ENCODE measurements at places on chromosomes 1 and 21.
A peak's percentile ranks its signal among the peaks of the same experiment; 100 is the strongest.

DNA sequence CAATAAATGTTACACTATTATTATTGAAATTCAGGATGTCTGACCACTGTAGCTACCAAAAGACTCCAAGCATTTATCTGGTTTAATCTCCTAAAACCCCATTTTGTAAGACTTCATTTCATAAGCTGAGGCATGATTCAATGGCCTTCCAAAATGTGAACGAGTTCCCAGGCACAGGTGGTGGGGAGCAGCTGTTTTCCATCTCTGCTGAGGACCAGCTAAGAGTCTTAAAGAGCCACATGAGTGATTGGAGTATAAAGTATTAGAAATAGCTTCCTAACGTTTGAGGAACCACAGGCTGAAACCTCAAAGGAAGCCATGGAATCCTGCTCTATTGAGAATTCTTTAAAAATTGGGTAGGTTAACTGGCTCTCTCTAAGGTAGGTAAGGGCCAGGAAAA is 44.9 kb downstream of the SEC16B start:
- DNase-seq: no peak

DNA sequence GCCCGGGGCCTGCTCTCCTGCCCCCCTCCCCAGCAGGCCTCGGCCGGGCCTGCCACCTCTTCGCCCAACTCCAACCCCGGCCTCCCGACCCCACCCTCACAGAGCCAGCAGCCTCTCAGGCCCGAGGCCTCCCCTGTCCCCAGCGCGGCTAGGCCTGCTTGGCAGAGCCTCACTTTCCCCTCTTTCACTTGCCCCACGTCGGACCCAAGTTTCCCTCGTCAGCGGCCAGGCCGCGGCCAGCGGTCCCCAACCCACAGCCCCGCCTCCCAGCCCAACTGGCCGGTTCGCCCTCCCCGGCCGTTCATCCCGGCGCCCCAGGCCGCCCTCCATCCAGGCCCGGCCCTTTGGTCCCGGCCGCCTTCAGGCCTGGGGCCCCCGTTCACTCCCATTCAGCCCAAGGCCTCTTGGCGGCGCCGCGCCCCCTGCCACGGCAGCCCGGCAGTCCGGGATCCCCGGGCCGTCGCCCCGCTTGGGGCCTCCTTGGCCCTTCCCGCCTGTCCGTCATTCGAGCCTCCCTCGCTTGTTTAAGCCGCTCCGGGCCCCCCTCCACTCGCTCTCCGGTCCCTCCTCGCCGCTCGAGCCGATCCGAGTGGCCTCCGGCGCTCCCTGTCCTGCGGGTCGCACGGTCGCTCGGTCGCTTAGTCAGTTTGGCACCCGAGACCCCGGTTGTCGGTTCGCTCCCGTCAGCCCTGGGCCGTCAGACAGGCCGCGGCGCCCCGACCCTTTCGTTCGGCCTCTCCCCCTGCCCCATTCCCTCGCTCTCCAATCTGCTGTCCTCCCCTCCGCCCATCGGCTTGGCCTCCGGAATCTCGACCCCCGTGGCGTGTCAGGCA is 1.4 kb downstream of the LRRC41 start:
- DNase-seq: peak; percentile 16

DNA sequence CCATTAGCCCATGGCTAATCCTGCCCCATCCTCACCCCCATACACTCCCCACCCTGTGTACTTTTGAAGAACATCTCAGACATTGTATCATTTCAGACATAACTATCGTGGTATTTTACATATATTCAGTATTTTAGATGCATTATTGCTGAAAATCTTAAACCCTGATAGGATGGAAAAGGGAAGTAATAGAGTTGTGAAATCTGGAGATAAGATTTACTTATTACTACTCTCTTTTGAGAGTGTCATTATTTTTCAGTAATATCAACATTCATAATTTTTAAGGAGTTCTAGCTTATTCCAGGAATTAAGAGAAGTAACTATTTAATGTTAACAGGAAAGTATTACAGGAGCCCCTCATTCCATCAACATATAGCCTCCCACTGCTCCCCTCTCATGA is 34.4 kb downstream of the ADCY10 start:
- DNase-seq: no peak

GRCh38 chr1:7422081-7422480 is 349.0 kb upstream of the VAMP3 start:
- DNase-seq: no peak

DNA sequence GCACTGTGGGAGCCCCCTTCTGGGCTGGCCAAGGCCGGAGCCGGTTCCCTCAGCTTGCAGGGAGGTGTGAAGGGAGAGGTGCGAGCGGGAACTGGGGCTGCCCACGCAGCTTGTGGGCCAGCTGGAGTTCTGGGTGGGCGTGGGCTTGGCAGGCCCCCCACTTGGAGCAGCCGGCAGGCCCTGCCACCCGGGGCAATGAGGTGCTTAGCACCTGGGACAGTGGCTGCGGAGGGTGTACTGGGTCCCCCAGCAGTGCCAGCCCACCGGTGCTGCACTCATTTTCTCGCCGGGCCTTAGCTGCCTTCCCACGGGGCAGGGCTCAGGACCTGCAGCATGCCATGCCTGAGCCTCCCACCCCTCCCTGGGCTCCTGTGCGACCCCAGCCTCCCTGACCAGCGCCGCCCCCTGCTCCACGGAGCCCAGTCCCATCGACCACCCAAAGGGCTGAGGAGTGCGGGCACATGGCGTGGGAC is 11.6 kb downstream of the SCYL3 start:
- no peak for DNase-seq

DNA sequence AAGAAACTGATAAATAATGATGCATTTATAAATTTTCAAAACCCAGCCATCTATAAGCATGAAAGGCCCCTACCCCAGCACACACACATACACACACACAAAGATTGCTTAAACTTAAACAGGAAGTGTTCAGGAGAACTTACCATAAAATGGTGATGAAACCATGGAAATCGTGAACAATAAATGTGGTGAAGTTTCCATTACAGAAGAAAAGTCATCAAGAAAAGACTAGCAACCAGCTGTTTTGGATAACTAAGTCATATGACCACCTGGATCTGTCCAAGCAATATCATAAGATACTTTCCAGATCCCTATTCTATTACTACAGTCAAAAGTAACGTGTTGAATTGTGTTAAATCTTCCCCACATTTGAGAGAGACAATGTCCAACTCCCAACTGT is 24.1 kb downstream of the RGS5 start:
- no peak for DNase-seq

GRCh38 chr1:245986404-245987218 is 520.5 kb downstream of the SMYD3 start:
- DNase-seq: no peak

- no peak for DNase-seq
Observed at GRCh38 chr1:15141935-15142539, 11.5 kb upstream of the TMEM51 start.

- DNase-seq: peak; percentile 32
Observed at GRCh38 chr1:184051485-184052193, at the start of gene TSEN15. TSS of gene TSEN15 (plus strand) at chr1:184051730. CDS start at chr1:184051756, 26 bp downstream.

DNA sequence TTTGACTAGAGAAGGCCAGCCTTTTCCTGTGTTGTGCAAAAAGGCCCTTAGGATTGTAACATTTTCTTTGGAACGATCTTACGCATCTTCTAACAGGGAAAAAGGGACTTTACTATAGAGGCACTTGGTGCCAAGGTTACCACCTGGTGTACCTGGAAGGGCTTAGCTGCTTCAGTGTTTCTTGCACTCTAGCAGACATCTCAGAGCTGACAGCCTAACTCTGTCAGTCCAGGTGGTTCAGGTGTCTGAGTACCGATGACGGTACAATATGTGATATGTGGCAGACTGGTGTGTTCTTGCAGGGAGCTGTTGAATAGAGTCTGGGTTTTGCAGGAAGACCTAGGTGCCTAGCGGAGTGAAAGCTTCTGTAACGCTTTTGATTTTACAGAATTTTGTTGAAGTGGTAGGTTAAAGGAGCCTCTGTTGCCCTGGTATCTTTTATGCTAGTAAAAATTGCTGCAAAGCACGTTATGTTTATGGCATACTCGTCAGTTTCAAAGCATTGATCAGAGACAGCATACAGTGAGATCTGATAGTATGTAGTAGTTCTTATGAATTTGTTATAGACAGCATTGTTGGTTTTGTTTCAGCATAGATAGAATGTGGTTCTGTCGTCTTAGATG is 1.4 kb downstream of the MAGI3 start:
- DNase-seq: no peak

- DNase-seq: no peak
Observed at GRCh38 chr1:158943059-158943458, 11.7 kb downstream of the PYHIN1 start.

GRCh38 chr21:36396325-36396724 is 11.1 kb downstream of the CHAF1B start:
- DNase-seq: no peak

GRCh38 chr21:46253610-46254124 is 25.1 kb upstream of the LSS start:
- DNase-seq: peak; percentile 15

DNA sequence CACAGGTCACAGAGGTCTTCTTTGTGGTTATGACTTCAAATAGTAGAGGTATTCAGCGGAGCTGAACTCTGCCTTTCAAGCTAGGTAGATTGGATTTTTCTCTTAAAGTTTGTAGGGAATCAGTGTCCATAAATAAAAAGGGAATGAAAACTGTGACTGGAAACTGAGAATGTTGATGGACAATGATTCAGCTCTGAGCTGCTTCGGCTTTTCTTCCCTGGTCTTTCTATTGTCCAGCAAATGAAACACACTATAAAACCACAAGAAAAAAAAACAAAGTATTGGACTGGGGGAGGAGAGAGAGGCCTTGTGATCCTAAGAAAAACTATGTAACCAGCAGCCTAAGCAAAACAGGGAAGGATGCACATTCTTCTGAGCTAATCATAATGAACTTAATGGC is 11.1 kb downstream of the TNNI3K start:
- no peak for DNase-seq

DNA sequence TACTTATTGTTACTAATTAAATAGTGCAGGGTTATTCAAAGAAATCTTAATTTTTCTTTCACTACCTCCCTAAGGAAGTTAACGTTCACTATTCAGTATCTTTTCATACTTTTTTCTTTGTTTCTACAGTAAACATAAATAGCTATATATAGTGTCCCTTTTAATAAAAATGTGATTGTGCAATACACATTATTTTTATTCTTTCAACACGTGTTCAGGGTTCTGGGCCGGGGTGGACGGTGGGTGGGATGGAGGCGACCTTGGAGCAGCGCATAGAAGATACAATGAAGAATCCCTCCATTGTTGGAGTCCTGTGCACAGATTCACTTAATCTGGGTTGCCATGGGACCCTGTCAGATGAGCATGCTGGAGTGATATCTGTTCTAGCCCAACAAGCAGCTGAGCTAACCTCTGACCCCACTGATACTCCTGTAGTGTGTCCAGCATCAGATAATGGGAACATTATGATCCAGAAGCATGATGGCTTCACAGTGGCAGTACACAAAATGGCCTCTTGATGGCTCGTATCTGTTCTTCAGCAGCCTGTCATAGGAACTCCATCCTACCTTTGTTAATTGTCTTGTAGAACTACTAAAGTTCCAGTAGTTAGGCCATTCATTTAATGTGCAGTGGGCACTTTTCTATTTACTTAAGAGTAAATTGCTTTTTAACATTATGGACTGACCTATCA is 155.9 kb upstream of the L1TD1 start:
- no peak for DNase-seq

- DNase-seq: no peak
Observed at GRCh38 chr1:201335901-201336300, 41.6 kb downstream of the TNNT2 start.

- peak; percentile 20 for DNase-seq
Observed at GRCh38 chr1:32361674-32362473, 411 bp downstream of the FAM229A start.

GRCh38 chr1:236365999-236366570 is 28.0 kb upstream of the EDARADD start:
- no peak for DNase-seq

GRCh38 chr1:21909286-21909759 is 27.8 kb downstream of the HSPG2 start:
- DNase-seq: no peak

GRCh38 chr1:161998811-161999210 is 24.9 kb downstream of the OLFML2B start:
- DNase-seq: no peak

GRCh38 chr1:227541796-227542152 is 21.6 kb upstream of the ZNF678 start:
- DNase-seq: no peak

GRCh38 chr1:239707615-239708014 is 321.2 kb downstream of the CHRM3 start:
- no peak for DNase-seq

GRCh38 chr21:35257413-35257812 is 208.3 kb upstream of the RUNX1 start:
- DNase-seq: no peak

DNA sequence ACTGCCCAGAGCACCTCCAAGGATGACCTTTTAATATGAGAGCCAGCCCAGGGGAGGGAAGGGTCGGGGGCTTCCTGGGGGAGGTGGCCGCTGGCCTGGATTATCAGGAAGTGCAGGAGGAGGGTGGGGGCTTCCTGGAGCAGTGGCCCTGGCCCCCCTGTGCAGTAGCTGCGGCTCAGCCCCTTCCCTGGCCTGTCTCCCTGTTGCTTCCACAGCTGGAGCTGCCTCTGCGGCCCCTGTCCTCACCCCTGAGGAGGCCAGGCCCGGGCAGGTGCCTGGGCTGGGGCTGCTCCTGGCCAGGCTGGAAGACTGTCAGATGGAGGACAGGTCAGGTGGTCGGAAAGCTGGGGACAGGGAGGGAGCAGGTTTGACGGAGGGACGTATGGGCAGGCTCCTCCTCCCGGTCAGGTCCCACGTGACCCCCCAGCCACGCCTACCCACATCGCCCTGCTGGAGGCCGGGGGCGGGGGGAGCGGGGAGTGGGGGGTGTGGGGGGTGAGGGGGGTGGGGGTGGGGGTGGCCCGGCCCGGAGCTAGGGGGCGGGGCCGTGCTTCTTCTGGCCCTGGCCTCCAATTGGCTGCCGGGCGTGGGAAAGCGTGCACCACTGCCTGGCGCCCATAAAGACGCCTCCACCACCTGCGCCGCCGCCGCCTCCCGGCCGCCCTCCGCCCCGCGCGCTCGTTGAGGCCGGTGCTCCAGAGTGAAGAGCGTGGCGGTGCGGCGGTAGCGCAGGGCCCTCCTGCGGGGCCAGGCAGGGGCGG is 10.2 kb upstream of the TNFRSF14 start:
- DNase-seq: peak; percentile 86

- DNase-seq: no peak
Observed at GRCh38 chr1:157948312-157949073, 45.0 kb upstream of the KIRREL1 start.

DNA sequence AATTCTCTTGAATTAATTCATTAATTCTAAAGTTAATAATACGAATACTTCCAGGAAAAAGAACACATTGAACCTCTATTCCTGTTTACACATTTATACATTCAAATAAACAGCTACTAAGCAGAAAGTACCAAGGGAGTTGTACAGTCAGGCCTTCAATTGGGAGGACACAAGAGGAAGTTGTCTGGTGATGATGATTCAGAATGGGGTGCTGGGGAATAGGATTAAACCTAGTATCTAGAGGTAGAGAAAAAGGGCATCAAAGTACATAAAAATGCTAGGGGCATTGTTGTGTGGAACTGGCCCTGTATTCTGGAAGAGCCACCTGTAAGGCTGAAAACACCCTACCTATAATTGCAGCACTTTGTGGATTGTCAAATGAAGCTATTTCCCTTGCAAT is 71.7 kb upstream of the MROH9 start:
- no peak for DNase-seq
